ENCODE measurements at places on chromosomes 11 and 22.

DNA sequence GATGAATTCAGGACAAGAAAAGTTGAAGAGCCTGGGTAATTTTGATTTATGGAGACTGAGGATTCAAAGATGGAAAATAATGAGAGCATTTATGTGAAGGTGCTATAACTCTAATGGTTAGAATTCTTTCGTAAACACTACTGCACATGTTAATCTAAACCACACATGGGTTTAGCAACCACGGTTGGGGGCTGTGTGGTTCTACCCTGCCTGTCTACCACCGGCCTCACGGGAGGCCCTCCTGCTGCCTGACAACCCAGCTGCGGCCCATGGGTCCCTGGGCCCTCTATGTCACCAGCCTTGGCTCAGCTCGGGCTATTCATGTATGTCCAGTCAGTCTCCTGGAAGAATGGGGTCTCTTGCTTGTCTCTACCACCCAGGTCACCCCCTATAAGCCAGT is 68.5 kb upstream of the ARFGAP3 start:
- DNase-seq = no peak

DNA sequence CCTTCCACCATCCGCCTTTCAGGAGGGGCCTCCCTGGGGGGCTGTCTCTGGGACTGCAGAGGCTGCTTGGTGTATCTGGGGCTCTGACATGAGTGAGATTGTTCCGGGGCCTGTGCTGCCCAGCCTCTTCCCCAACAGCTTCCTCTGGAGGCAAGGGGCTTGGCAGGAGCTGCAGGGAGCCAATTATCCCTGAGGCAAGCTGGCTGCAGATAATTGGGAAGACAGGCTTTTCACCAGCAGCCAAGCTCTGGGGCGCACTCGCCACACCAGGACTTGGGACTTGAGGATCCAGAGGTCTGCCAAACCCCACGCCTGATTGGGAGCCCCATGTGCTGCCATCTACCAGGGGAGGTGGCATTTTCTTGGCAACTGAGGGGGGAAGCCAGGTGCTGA is 15.6 kb upstream of the RTN4R start:
- DNase-seq = no peak

GRCh38 chr11:134617360-134617759 is 205.3 kb upstream of the B3GAT1 start:
- no peak for DNase-seq

DNA sequence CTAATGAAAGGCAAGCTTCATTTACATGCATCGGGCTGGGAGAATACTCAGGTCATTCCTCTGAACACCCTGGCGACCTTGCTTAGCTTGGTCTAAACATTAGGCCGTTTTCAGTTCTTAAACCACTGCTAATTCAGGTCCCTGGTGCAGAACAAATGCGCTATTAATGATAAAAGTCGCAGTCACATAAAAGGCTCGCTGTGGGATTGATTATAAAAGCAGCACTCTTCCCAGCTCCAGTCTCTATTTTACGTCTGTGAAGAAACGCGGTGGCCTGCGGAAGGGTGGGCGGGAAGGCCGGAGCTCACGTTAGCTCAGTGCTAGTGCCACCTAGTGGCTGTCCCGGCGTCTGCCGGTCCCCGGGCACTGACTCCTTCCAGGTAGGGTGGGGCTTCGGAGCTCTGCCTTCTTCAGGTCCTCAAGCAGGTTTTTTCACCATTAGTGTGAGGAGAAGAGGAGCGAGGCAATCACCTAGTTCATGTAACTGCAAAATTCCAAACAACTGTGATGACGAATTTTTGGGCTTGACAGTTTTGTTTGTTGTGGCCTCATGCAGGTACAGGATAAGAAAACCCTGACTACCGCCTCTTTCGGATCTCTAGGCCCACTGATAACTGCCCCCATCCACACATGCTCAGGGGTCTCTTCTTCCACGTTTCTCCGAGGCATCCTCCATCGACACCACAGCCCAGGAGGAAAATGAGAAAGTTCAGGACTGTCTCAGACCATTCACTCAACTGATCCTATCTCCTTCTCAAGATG is 66.5 kb upstream of the CLMP start:
- DNase-seq = peak; percentile 49

- no peak for DNase-seq
Observed at GRCh38 chr11:116697011-116697410, 75.8 kb downstream of the BUD13 start.

DNA sequence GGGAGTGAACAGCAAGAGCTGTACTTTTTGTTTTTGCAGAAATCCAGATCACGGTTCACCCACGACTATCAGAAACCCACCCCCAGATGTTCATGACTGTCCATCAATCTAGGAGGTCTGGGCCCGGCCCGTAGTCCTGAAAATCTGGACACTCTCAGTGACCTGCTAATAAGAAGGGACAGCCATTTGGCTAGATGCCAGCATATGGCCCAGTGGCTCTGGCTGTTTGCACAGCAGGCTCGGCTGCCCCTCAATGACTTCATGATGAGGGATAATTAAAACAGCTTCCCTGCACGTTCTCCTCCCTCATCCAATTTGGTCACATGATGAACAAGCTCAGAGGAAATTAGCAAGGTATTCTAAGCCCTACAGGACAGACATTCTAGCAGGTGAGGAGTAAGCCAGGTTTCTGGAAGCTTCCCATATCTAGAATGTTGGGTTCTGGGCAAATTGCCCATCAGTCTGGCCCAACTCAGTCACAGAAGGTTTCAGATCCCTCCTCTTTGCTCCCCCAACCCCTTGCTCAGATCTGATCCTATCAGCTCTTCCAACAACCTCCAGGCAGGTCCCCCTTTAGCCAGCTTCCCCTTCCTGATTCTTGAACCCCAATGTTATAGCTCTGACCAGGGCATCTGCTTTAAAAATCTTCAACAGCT is 397.3 kb downstream of the SHANK2 start:
- no peak for DNase-seq

- no peak for DNase-seq
Observed at GRCh38 chr11:74932797-74933196, 16.1 kb downstream of the XRRA1 start.

- DNase-seq = peak; percentile 71
Observed at GRCh38 chr11:47523490-47524225, 29.3 kb downstream of the CELF1 start.

DNA sequence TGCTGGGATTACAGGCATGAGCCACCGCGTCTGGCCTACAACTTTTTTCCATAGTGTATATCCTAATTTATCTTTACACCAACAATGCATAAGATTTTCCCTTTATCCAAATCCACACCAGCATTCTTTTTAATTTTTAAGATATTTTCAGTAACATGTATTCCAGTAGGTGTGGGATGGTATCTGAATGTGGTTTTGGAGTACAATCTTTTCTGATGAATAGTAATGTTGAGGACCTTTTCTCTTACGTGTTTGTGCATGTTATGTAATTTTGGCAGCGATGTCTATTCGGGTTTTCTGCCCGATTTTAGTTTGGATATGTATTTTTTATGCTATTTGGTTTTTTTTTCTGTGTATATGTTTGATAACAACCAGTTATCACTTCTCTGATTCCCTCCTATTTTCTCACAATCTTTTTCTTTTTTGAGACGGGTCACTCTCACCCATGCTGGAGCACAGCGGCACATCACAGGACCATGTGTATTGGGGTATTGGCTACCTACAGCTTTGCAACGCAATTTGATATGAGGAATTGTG is 114.6 kb upstream of the GRK3 start:
- no peak for DNase-seq

DNA sequence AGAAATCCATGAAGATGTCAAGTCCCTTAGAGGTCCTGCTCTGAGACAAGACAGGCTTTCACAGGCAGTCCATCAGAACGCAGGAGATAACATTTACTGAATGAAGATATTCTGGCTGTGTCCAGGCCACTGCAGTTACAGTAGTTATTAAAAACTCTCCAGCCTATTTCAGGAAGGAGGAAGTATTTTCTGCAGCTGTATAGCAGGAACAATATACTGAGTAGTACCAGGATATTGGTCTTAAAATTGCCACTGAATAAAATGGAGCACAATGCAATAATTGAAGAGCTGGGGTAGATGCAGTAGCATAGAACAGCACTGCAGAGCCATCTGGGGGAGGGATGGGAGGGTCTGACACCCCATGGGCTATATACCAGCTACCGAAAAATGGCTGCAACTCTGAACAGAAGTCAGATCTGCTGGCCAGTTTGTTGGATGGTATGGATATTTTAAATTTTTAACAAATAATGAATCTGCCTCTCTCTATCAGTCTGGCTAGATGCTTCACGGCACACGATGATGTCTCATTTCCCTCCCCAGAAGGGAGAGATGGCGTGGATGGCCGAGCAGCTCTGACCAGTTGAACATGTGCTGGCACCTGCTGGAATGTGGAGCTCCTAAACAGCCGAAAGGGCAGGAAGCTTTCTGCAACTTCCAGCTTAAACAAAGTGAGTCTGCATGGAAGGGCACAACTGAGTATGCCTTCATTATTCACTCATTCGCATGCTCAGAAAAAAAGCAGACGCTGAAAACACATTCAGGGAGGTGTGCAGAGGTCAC is 342.1 kb upstream of the SYN3 start:
- no peak for DNase-seq

GRCh38 chr11:3353066-3353465 is 25.9 kb downstream of the ZNF195 start:
- no peak for DNase-seq

GRCh38 chr11:21888814-21889213 is 304.1 kb upstream of the ANO5 start:
- DNase-seq = no peak

DNA sequence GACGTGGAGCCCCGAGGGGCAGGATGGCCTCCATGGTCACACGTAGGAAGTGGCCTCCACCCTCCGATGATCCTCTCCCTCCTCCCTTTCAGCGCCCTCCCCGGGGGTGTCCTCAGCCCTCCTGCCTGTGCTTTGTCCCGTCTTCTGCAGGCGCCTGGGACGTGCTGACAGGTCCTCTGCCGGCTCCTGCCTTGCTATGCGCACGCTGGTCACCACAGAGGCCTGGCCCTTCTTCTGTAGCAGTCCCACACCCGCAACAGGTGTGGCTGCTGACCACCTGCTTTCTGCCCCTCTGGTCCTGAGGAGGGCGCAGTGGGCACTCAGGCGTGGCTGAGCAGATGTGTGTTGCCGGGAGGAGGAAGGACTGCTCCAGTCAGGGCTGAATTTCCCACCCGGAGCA is 27.7 kb upstream of the PPP6R3 start:
- no peak for DNase-seq

DNA sequence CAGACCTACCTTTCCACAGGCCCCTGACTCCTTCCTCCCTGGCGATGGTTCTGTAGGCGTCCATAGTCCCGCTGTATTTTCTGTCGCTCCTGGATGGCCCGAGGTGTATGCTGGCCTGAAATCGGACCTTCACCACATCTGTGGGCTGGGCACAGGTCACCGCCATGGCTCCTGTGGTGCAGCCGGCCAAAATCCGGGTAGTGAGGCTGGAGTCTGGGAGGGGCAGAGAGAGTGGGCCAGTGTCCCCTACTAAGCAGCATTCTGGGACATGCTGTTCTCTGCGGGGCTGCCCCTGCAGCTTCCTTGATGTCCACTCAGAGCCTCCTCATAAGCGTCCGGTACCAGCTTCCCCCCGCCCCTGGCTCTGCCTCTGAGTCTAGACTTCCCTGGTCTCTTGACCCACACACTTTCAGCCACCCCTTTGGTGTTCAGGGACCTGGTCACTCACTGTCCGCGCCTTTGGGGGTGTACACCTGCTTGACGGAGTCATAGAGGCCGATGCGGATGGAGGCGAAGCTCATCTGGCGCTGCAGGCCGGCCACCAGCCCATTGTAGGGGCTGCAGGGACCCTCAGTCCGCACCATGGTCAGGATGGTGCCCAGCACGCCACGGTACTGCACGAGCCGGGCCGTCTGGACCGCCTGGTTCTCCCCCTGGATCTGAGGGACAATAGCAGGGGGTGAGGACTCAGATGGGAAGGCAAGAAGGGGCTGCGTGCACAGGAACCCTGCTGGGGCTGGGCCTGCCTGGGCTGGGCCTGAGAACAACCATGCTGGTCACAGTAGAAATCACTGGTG is 3.0 kb downstream of the UCP3 start:
- DNase-seq = no peak

GRCh38 chr22:29096736-29097669 is 24.2 kb downstream of the KREMEN1 start:
- no peak for DNase-seq

DNA sequence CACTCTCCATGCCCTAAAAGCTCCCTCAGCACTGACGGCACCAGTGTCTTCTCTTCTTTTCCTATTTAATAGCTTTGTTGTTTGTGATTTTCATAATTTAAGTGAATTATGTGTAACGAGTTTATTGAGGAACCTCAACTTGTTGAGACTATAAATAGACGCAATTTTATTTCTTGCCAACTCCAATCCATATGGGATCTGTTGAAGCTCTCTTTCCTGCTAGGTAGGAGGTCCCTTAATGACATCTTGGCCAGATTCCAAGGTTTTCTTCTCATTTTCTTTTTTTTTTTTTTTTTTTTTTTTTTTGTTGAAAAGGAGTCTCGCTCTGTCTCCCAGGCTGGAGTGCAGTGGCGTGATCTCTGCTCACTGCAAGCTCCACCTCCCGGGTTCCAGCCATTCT is 14.2 kb downstream of the RTL6 start:
- DNase-seq = no peak

- no peak for DNase-seq
Observed at GRCh38 chr11:116533186-116533825, 239.5 kb downstream of the BUD13 start.

DNA sequence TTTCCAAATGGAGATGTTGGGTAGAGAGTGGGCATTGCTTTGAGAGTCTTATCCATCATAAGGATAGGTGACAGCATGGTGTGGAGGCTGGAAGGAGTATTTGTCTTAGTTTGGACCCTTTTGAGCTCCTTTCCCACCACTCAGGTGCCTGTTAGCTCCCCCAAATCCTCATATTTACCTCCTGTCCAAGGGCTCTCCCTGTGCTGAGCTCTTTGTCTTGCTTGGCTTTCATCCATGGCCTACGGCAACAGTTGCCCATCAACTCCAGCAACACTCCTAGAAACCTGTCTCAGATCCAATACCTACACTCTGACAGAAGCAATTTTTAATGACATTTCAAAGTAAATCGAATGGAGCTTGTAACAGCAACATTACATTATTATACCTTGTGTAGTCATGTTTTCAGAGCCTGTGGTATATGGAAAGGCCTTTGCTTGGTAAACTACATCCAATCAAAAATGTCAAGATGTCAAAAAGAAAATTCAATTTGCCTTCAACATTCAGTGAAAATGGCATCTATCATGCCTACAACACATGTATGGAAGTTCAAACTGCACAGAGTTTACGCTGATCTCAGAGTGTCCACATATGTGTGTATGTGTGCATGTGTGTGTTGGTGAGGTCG is 49.4 kb upstream of the CCDC90B start:
- DNase-seq = no peak

GRCh38 chr11:32635819-32636218 is 52.2 kb downstream of the EIF3M start:
- no peak for DNase-seq

GRCh38 chr22:31630331-31631329 is 31.4 kb downstream of the PISD start:
- DNase-seq = peak; percentile 56

GRCh38 chr22:19611590-19611989 is 87.4 kb upstream of the CLDN5 start:
- no peak for DNase-seq
